ENCODE measurements at places on chromosomes 12 and 14.

DNA sequence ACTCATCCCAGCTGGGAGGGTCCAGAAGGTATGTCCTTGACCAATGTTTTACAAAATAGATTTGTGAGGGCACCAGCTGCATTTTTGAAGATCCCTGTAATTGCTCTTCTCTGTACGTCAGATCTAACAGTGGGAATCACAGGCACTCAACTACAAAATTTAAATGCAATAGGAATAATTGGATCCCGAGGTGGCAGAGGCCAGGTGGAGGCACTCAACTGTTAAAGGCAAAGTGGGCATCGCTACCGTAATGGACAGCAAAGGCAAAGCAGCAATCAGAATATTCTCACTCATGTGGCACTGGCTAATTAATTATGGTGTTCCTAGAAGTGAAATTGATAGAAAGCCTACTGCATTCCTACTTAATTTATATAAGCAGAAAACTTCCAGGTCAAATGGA, 27.9 kb upstream of the PSMC1 start:
- DNase-seq = no peak

- DNase-seq = peak; percentile 70
Measured at GRCh38 chr14:89027097-89027740, 202.8 kb downstream of the TTC8 start.

DNA sequence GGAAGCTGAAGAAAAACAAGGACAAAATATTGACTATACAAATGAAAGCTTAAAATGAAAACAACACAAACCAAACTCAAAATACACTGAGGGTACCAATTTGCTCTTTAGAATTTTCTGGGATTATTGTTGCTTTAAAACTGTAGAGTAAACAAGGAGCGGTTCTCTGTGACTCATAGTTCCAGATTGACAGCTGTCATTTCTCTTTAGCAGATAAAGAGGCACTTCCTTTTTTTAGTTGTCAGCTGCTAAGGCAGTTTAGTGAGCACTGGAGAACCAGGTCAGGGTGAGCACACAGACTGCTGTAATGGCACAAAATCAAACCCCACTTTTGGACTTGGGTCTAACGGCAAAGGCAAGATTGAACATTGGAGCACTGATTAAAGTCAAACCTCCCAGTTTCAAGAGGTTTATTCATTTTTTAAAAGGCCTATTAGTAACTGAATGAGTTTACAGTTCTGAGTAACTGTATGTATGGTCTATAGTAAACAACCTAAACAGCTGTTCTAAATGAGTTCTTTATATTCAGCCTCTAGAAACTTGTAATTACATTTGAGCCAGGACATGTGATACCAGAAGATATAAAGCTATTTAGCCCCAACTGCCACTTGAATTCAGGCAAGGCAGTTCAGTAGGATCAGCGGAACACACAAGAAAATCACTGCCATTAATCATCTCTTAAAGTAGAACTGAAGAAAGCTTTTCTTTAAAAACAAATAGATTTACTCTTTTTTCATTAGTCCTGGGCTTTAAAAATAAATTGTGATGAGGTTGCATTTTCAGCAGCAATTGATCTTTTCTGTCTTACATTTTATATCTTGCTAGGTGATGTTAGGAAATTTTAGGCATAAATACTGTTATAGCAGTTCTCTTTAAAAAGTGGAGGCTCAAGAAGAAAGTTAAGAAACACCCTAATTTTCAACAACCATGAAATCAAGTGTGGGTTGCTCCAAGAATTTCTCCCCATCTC, 71.7 kb upstream of the PRICKLE1 start:
- no peak for DNase-seq

- DNase-seq = no peak
Measured at GRCh38 chr12:12776261-12776660, 9.2 kb upstream of the APOLD1 start.

GRCh38 chr12:66548338-66549049, 130.4 kb downstream of the GRIP1 start:
- DNase-seq = no peak

DNA sequence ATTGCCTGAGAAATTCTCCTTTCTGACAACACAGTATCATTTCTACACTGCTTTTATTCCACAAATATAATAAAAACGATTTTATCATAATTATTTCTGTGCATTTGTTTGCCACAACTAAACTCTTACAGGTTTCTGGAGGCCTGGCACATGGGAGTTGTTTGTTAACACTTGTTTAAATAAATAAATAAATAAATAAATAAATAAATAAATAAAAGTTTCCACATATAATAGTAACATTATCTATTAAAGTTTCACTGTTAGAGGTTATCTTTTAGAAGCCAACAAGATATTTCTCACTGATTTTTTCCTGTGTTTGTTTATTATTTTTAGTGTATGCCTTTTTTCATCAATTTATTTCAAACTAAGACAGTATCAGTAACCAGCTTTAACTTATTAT, 323.3 kb downstream of the FOXG1 start:
- DNase-seq = no peak

GRCh38 chr12:42221726-42222125, 16.3 kb downstream of the YAF2 start:
- DNase-seq = no peak

DNA sequence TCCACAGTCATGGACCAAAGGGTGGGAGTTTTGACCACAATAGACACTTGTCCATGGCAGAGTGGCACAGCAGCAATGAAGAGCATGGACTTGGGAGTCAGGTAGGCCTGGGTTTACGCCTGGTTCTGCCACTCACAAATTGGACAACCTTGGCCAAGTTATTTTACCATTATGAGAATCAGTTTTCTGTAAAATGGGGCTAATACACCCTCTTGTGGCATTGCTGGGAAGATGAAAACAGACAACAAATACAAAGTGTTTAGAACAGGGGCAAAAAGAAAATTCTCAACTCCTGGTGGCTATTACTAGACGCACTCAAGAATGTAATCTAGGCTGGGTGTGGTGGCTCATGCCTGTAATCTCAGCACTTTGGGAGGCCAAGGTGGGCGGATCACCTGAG, 2.6 kb downstream of the C12orf43 start:
- no peak for DNase-seq

GRCh38 chr14:54503486-54503885, 6.2 kb upstream of the CGRRF1 start:
- DNase-seq = no peak

GRCh38 chr14:59317798-59318505, 129.5 kb downstream of the DAAM1 start:
- DNase-seq = no peak

- no peak for DNase-seq
Measured at GRCh38 chr14:61129168-61129745, 148.2 kb downstream of the SLC38A6 start.

GRCh38 chr14:52286661-52287649, 19.5 kb downstream of the PTGDR start:
- no peak for DNase-seq

DNA sequence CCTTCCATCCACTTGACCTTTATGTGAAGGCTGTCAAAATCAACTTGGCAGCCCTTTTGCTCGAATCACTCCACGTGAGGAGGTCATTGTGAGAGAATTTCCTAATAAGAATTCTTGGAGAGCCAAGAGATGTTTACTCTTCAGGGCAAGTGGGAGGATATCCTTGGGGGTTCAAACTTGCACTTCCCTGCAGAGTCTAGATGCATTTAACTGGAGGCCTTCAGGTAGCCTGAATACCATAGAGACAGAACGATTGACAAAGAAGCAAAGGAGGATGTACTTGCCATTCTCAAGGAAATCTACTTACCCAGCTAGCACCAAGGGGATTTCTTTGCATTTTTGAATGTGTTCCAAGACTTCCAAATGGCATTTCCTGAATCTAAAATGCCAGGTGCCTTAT, 1702.6 kb upstream of the FLRT2 start:
- no peak for DNase-seq

GRCh38 chr12:65362234-65363031, 84.0 kb downstream of the MSRB3 start:
- no peak for DNase-seq

DNA sequence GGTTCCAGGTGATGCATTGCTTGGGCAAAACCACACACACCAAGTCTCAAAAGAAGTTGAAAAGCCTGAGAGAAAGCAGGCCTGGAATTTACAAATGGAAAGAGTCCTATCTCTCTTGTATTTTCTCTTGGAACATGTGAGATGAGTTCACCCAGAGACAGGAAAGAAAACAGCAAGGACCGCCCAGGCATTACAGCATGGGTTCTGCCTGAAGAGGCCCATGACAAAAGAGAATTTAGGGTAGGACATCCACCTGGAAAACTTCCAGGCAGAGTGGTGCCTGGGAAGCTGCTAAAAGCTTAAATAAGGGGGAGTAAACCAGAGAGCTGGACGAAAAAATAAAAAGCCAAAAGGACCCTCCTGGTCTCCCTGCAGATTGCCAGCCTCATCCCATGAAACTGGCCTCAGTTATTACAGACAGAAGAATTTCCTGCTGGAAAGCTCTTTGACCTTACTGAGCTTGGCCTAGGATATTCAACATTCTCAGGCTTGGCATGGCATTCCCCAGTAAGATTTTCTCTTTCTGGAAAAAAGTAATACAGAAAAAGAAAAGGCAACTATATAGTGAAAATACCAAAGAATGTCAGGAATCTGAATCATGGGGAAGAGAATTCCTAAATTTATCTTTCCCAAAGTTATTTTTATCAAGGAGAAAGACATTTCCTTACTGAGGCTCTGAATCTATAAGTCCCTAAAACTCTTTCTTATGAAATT, 121.3 kb upstream of the NUDT4 start:
- no peak for DNase-seq

DNA sequence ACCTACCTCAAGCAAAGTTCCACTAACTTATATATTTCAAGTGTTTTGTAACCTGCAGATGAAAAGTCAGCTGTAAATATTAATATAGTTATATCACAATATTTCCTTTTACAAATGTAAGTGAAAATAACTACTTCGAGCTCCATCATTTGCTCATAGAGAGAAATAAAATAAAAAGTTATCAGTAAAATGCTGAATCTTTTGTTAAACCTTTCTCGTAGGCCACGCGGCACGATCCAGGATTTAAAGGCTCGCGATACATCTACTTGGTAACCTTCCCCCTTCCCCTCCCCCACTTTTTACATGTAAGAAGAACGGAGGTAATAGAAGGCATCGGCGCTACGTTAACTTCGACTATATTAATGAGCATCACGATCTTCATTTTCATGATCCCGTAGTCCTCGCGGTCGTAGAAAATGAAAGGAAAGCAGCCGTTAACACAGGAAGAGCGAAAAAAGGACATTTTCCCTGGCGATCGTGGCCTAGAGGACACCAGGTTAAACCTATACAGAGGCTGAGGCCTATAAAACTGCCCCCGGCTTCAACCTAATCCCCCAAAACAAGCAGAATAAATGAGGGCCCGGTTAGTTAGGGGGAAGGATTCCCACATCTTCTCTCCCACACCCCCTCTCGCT, 508 bp downstream of the HNRNPC start:
- peak; percentile 66 for DNase-seq

All from activated CD4-positive, alpha-beta T cell treated with anti-CD3 and anti-CD28 coated beads, Interleukin-2, Interleukin-6, amounts not matched to agents 100 ng/mL and 50 ng/mL, durations not matched to agents 16 hours and 8 hours (primary cell).